ENCODE measurements at places on chromosomes 2 and 18.
A peak's percentile ranks its signal among the peaks of the same experiment; 100 is the strongest.

DNA sequence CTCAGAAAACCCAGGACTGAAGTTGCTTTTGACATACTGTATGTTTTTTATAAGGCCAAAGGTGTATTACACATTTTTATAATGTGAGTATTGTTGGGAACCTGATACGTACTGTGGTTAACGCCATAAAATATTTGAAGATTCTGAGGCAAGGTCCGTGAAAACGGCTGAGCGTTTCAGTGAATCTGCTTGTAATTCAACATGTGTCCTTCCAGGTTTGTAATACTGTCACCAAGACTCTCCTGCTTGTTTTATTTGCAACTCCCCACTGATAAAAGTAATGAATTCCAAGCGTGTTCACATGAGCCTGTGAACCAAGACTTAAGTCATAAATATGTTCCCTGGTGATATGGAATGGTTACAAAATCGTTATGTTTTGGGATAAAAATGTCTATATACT, 23.9 kb upstream of the FRZB start:
- no peak for DNase-seq

DNA sequence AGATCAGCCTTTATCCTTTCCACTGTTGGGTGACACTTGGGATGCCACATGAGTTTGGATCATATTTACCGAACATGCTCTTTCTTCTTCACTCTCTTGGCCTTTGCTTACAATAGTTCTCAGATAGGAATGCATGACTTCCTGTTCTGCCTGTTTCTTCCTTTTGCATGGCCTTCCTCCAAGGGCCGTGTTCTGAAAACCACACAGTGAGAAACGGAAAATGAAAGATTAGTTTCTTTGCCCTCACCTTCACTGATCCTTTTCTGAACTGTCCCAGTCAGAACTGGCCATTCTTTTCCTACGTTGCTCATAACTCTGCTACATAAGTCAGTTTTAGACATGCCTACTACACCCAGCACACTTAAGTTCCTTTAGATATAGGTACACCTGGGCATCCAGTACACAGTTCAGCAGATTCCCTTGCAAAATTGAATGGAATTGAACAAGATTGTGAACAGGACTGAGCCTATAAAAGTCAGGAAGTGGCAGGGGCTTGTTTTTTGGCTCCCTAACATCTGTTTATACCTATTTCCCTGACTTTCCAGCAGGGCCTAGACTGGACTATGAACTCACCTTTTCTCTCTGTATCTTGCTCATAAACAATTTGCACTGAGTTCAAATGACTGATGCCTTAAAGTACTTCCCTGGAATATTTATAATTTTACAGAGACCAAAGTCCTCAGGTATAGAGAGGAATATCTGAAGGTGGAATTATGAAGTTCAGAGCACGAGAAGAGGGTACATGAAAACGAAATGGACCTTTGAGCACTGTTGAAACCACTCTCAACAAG, 186.4 kb upstream of the ST6GAL2 start:
- DNase-seq: no peak

GRCh38 chr2:171347591-171348032, 86.2 kb downstream of the METTL8 start:
- DNase-seq: peak; percentile 54

DNA sequence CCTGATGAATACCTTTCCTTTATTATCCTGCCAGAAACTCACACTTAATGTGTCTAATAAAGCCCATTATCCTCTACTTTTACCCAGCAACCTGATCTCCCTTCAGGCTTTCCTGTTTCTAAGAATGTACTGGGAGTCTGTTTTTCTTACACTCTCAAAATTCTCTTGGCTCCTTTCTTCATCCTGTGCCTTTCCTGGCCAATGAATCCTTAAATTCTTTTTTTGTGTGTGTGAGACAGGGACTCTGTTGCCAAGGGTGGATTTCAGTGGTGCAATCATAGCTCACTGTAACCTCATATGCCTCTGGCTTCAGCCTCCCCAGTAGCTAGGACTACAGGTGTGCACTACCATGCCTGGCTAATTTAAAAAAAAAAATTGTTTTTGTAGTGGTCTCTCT, 72.7 kb downstream of the MAP2 start:
- no peak for DNase-seq

GRCh38 chr2:217105733-217106649, 246.1 kb upstream of the TNP1 start:
- no peak for DNase-seq

DNA sequence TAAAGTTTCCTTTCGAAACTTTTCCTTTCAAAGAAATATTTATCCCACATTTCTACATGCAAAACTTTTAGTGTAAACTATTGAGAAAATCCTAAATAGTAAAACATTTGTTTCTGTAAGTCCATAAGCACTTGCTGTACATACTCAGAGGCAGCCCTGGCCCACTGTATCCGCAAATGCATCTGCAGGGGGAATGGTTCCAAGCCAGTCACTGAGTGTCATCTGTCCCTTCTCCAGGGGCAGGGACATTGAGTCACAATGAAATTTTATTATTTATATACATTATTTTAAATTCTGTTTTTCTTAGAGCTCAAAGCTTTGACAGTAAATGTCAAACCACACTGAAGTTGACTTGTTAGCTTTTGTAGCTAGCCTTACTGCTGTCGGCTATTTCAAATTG, 367.2 kb downstream of the MTX2 start:
- DNase-seq: no peak

DNA sequence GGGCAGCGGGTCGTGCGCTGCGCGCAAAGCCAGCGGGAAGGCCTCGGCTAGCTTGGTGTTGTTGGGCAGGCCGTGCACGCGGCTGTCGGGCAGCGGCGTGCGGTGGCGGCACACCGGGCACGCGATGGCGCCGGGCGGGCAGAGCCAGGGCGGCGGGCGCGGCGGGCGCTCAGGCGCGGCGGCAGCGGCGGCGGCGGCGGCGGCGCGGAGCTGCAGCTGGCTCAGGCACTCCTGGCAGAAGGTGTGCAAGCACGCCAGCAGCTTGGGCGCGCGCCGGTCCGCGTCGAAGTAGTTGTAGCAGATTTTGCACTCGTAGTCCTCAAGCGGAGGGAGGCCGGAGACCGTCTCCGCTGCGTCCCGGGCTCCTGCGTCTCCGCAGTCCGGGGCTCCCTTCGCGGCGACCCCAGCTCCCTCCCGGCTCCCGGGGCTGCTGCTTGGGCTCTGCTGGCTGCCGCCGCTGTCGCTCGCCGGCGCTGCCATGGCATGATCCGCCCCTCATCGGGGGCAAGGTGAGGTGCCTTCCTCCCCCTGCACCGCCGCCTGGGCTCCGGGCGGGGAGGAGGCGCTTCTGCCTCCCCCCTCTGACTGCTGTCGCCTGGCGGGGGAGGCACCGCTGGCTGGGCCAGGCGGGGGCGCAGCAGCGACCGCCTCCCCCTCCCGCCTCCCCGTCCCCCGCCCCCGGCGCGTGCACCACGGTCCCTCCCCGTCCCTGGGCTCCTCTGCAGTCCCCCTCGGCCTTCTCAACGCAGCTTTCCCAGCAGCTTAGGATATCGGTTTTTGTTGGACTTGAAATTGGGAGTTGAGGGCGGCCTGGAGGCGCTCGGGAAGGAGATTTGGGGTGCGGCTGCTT, 21.0 kb upstream of the PAX3 start:
- peak; percentile 33 for DNase-seq

DNA sequence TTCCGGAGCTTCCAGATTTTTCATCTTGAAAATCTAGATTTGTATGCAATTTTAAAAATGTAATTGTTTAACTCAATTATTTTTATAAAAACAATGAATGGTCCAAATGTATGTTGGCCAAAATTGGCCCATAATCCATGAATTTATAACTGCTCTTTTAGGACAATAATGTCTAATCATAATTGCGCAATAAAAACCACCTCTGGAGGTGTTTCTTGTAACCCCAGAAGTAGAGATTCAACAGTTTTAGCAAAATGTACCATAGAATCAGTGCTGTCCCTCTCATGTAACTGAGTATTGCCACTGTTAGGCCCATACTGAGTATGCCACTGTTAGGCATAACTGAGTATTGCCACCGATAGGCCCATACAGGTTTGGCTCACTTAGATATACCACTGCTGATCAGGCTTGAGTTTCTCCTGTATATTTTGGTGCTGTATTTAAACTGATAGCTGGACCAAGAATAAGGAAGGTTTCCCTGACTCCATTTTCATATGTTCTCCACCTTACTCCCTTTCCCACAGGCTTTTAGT, 70.8 kb upstream of the EPB41L5 start:
- DNase-seq: no peak

- DNase-seq: no peak
Observed at GRCh38 chr2:67346718-67347407, 50.3 kb upstream of the ETAA1 start.

GRCh38 chr2:196274387-196274809, 103.0 kb upstream of the STK17B start:
- DNase-seq: peak; percentile 35

DNA sequence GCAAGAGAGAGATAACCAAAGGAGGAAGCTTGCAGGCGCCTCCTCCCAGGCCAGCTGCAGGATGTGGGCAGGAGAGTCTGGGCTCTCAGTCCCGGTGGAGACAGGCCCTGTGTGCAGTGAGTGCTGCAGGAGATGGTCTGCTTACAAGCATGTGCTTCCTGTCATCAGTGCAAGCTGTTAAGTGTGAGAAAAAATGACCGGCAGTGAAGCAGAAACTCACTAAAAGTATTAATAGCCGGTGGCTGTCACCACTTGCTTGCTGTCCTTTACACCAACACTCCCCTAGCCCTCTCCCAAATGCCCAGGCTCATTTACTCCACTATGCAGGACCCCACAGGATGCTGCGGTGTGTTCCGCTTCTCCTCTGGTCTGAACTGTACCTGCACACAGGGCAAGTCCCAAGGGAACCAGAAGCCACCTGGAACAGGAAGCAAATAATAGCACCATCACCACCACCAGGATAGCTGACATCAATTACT, 435.6 kb upstream of the HS6ST1 start:
- peak; percentile 79 for DNase-seq
